ENCODE measurements at places on chromosomes 12 and 14.

GRCh38 chr12:15852383-15852782, 29.8 kb upstream of the STRAP start:
- no peak for DNase-seq

GRCh38 chr12:52573306-52573705, 337 bp downstream of the KRT74 start:
- no peak for DNase-seq

GRCh38 chr12:41684997-41685396, 459.7 kb downstream of the GXYLT1 start:
- DNase-seq, result peak; percentile 10

- DNase-seq, result peak; percentile 50
Measured at GRCh38 chr12:91274916-91275315, 92.3 kb upstream of the DCN start.

GRCh38 chr12:121748571-121749265, 36.2 kb downstream of the TMEM120B start:
- no peak for DNase-seq

DNA sequence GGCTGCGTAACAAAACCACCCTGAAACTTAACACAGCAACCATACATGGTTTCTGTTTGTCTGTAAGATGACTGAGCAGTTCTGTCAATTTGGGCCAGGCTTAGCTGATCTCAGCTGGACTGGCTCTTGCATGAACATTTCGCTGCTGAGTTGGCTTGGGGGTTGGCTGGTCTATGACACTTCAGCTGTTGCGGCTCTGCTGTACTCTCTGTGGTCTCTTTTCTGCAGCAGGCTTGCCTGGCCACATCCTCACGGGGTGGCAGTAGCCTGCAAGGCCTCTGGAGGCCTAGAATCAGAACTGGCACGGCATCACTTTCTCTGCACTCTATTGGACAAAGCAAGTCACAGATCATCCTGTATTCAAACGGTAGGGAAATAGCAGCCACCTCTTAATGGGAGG, 216.2 kb downstream of the BCL11B start:
- DNase-seq, result no peak

Measured in pons (tissue), 1 donor.